ENCODE measurements at places on chromosomes 5 and 9.

- no peak for DNase-seq
Observed at GRCh38 chr9:78189461-78189860, 46.4 kb upstream of the CEP78 start.

DNA sequence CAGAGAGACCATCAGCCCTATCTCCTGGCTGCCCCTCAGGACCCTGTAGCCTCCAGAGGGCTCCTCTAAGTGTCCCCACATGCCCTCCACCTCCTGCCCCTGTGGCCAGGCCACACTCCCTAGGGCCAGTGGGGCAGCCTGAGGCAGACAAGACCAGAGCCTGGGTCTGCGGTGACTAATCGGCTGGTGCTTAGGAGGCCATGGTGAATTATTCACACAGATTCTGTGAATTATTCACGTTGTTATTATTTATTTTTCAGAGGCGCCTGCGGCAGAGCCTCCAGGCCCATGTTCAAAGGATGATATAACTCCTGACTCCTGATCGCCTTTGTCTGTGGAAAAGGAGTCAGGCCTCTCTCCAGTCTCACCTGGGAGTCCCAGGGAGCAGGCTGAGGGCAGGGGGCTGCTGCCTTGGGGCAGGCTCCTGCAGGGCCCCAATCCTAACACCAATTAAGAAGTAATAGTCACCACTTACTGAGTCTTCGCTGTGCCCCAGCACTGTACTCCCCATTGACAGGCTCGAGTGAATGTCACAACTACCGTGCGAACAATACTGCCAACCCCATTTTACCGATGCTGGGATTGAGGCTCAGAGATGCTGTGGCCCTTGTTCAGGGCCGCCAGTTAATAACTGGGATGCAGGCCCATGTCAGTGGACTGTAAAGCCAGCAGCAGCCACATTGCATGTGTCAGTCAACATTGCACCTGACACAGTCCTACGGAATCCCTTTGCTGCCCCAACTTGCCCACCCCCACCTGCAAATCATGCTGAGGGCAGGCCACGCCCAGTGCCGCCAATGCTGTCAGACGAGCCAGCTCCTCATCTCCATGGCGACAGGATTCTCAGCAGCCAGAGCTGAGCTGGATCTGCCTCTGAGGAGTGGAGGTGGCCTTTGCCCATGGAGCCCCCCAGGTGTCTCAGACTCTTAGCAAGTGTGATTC, 94.9 kb downstream of the PCDH1 start:
- no peak for DNase-seq

- DNase-seq, result no peak
Observed at GRCh38 chr5:175921061-175921730, 46.9 kb downstream of the THOC3 start.

DNA sequence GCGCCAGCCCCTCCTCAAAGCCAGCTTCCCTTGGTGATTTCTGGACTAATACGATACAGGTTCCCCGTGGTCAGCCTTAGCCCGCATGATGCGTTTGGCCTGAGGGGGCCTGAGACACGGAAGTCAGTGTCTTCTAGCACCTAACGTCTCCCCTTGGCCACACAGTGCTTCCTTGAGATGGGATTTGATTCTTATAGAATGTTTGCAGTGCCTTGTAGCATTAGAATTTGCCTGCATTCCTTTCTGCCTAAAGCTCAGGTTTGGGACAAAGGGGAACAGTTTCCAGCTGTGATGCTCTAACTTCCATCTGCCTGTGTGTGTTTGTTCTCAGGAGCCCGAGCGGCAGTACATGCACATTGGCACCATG, 34.4 kb downstream of the CFAP90 start:
- peak; percentile 49 for DNase-seq

DNA sequence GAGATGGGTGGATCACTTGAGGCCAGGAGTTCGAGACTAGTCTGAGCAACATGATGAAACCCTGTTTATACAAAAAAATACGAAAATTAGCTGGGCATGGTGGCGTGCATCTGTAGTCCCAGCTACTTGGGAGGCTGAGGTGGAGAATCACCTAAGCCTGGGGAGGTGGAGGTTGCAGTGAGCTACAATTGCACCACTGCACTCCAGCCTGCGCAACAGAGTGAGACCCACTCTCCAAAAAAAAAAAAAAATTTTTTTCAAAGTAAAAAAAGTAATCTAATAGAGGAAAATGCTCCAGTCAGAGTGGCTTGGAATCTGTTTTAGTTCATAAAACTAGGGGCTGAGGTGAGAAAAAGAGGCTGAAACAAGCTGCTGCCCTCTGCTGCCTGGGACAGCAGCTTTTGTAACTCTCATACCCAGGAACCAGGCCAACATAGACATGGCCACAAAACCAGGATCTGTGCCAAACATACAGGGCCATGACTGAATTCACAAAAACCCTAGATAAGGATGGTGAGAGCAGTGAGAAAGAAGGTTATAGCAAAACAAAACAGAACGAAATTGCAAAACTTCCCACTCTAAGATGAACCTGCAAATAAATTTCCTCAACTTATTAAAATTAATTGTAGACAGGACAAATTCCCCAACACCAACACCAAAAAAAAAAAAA, 13.1 kb upstream of the DCAF12 start:
- no peak for DNase-seq

DNA sequence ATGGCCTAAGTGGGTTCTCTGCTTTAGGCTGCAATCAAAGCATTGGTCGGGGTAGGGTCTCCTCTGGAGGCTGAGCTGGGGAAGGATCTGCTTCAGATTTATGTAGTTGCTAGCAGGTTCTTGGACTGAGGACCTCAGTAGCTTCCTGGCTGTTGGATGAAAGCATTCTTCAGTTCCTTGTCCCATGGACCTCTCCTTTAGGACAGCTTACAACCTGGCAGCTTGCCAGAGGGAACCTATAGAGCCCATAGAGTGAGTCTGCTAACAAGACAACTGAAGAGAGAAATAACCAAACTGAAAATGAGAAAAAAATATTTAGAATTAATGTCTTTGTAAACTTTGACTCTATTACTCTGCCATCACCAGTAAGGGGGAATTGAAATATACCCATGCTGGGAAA, 12.4 kb downstream of the MRPS30 start:
- no peak for DNase-seq

DNA sequence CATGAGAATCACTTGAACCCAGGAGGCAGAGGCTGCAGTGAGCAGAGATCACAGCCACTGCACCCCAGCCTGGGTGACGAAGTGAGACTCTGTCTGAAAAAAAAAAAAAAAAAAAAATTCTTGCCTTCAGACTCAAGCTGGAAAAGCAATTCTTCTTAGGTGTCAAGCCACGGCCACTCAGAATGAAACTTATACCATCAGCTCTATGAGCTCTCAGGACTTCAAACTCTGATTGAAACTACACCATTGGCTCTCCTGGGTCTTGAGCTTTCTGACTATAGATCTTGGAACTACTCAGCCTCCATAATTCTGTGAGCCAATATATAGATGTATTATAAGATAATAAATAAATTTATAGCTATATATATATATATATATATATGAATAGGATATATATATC, 12.9 kb upstream of the FGF10 start:
- no peak for DNase-seq
